ENCODE measurements at places on chromosomes 11 and 22.

DNA sequence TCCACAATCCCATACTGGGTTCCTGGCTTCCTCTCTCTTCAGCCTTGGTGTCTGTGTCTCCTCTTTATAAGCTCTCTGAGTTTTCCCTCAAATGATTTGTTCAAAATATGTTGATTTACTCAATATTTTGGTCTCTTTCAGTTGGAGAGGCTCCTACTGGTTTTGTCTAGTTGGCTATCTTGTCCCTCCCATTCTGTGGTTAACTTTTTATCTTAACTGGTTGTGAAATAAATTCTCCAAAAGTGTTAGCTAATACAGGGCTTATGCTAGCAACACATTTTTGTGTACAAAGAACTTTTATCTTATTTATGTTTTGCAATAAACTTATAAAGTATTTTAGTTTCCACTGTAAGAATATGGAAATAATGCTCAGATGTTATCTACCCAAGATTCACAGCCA, 200.9 kb downstream of the AASDHPPT start:
- H3K4me3 ChIP-seq: no peak overlapping the region
- H3K27me3 ChIP-seq: no peaks in the 10 kb centered on the region
- no peaks in the 10 kb centered on the region for H3K36me3 ChIP-seq
- no peaks in the 10 kb centered on the region for H3K4me1 ChIP-seq

GRCh38 chr22:49404020-49404419, 423.7 kb downstream of the BRD1 start:
- no peaks in the 10 kb centered on the region for H3K27me3 ChIP-seq
- H3K27ac ChIP-seq: no peak overlapping the region
- DNase-seq: no peak
- no peak overlapping the region for H3K4me3 ChIP-seq

GRCh38 chr11:120610111-120610510, 98.6 kb downstream of the GRIK4 start:
- no peaks in the 10 kb centered on the region for H3K36me3 ChIP-seq
- H3K4me1 ChIP-seq: no peaks in the 10 kb centered on the region
- no peaks in the 10 kb centered on the region for H3K27me3 ChIP-seq
- no peak overlapping the region for H3K27ac ChIP-seq
- no peak for DNase-seq

DNA sequence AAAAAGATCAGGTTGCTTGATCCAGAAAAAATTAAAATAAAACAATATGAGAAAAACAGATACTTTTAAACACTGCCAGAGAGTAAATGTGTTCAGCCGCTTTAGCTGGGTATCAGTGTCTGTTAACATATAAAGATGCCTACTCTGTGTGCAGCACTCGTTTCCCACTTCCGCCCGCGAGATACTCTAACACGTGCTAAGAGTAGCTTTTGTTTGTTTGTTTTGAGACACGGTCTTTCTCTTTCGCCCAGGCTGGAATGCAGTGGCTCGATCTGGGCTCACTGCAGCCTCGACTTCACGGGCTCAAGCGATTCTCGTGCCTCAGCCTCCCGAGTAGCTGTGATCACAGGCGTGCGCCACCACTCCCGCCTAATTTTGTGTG, 531 bp upstream of the MEN1 start:
- no peak for DNase-seq
- no peaks in the 10 kb centered on the region for H3K36me3 ChIP-seq
- H3K27me3 ChIP-seq: no peaks in the 10 kb centered on the region
- no peak overlapping the region for H3K27ac ChIP-seq
- H3K4me1 ChIP-seq: peaks cover 24% of the 10 kb centered on the region

Data from Karpas-422 (cell line).